Effector CD4-positive, alpha-beta T cell (primary cell): ENCODE measurements at places on chromosomes 6 and 20.
A peak's percentile ranks its signal among the peaks of the same experiment; 100 is the strongest.

- DNase-seq, result no peak
These were observed 720.5 kb downstream of the MAFB start for GRCh38 chr20:39968495-39968894.

DNA sequence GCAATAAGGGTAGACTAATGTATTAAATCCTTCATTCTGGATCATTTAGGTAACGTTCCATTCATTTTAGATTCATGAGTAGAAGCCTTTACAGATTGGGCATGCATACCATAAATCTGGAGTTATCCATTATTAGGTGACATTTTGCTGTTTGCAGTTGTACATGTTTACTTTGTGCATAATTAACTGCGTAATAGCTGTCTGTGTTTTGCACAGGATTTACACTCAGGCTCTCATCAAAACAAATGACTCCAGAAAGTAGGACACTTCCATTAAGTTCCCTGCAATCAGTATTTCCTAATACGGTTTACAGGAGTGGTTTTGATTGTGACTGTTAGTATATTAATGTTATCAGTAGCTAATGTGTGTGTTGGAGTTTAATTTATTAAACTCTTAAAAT lies 997.4 kb downstream of the HACE1 start:
- no peak for DNase-seq

DNA sequence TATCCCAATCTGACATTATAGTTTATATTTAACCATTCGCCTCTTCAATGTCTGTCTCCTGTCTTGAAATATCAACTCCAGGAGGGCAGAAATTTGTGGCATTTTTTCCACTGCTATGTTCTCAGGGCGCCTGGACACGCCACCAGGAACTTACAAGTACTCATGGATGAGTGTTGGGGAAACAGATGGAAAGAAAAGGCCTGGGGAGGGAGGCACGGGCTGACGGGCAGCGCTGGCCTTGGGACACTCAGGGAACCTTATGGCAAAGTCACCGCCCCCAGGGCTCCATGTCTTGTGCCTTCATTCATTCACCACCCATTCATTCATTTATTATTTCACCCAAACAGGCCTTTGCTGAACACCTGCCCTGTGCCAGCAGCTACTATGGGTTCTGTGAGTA lies 222.9 kb downstream of the PREX1 start:
- DNase-seq, result no peak

- DNase-seq, result no peak
These were observed 78.0 kb downstream of the EDN3 start for GRCh38 chr20:59378396-59378795.

DNA sequence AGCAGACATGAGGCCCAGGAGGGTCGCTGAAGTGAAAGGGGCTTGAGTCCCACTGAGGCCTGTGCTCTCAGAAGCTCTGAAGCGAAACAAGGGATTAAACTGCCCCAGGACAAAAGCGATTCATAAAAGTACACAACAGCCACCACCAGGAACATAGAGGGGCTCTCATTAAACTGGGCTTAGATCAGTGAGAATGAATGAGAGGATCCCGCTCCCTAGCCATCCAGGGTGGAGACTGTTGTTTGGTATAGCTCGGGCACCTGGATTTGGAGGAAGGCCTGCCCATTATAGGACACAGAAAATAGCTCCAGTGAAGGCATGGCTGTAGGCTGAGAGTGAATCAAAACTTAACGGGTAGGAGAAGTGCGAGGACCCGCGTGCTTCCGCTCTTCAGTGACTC lies 91.6 kb upstream of the TAB2 start:
- no peak for DNase-seq

DNA sequence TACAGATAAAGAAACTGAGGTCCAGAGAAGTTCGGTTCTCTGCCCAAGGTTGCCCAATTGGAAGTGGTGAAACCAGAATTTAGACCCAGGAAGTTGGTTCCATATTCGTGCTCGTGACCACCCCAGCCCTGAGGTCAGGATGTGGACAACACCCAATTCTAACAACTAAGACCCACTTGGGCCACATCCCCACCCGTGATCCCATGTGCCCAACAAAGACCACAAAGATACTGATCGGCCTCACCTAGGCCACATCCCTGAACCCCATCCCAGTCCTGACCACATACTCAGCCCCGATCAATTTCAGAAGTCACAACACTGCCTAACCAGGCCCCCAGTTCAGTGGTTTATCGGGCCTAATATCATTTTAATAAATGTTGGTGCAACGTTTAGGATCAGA lies 138.4 kb downstream of the PREX1 start:
- DNase-seq, result no peak

- DNase-seq, result no peak
These were observed 7.1 kb upstream of the NPBWR2 start for GRCh38 chr20:64114356-64114971.

- no peak for DNase-seq
These were observed 808.1 kb downstream of the MAFB start for GRCh38 chr20:39880890-39881289.

- DNase-seq, result no peak
These were observed 48.2 kb downstream of the GMDS start for GRCh38 chr6:2197177-2197671.

DNA sequence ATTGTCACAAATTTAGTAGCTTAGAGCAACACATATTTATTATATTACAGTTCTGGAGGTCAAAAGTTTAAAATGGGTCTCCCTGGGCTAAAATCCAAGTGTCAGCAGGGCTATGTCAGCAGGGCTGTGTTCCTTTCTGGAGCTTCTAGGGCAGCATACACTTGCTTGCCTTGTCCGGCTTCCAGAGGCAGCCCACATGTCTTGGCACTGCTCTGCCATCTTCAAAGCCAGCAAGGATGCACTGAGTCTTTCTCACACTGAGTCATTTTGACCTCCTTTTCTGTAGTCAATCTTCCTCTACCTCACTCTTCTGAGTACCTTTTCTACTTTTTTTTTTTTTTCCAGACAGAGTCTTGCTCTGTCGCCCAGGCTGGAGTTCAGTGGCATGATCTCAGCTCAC lies 39.0 kb downstream of the ADGRF4 start:
- DNase-seq, result no peak

DNA sequence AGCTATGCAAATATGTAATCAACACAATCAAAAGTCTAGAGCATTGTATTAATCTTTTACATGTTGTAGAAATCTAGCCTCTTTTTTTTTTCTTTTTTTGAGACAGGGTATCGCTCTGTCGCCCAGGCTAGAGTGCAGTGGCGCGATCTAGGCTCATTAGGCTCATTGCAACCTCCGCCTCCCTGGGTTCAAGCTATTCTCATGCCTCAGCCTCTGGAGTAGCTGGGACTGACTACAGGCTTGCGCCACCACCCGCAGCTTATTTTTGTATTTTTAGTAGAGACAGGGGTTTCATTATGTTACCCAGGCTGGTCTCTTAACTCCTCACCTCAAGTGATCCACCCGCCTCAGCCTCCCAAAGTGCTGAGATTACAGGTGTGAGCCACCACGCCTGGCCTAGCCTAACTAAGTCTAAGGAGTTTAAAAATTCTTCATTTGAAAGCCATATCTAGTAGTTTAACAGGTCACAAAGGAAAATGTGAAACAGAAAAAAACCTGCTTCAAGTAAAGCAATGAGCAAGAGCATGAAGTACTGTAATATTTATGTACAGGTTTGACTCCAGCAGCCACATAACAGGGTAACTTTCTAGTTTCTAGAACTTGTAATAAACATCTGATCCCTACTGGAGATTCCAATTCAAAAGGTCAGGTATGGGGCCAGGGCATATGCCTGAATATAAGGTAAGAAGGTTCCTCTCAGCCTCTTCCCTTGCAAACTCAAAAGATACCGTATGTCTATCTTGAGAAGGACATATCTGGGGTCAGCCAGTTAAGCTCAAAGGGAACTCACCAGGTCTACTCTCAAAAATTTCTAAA lies 4.4 kb downstream of the CPNE1 start:
- no peak for DNase-seq

GRCh38 chr20:48679599-48679998 lies 148.2 kb downstream of the PREX1 start:
- no peak for DNase-seq

DNA sequence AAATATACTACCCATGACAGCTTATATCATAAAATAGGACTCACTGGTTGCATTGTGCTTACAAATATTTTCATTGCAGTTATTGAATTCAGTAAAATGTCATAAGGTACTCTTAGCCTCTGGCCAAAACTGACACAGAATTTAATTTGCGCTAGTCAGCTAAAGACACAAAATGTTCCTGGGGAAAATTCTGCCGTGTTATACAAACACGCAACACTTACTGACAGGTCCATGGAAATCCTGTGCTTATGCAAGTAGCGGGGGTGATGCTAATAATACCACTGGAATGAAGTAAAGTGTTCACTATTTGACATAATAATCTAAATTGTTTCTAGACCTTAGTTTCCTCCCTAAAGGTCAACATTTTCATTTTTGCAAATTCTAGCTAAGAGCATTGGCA lies 354.4 kb upstream of the RSPO3 start:
- DNase-seq, result no peak

GRCh38 chr20:63102721-63103375 lies 96.1 kb upstream of the BHLHE23 start:
- peak; percentile 47 for DNase-seq

DNA sequence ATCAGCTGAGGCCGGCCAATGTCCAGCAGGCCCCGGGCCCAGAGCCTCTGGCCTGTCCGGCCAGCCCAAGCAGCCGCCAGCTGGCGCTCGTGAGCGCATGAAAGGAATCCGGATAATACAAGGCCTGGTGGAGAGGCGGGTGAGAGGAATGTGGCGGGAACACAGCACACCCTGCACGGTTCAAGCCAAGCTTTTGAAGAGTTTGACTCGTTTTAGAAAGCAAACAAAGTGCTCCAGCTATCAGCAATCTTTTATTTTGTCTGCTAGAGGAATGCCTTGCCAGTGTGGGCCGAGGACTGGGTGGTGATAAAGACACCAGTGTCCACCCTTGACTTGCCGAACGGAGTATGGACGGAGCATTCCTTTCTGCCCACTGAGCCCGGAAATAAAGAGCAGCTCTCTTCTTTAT lies 9.3 kb upstream of the NEDD9 start:
- no peak for DNase-seq

GRCh38 chr20:42007251-42007650 lies 389.1 kb upstream of the CHD6 start:
- DNase-seq, result no peak

DNA sequence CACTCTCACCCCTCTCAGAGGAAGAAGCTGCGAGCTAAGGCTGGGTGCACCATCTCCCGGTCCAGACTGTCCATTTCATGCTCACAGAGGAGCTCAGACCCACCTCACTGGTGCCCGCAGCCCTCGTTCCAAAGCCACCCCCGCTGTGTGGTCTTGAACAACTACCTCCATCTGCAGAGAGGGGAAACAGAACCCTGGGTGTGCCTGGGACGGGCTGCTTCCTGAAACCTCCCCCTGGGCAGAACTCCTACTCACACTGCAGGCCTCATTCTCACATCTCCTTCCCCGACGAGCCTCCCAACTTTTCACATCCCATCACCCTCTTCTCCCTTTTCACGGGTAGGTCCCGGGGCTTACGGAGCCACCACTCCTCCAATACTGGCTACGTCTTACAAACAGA lies 18.1 kb downstream of the PMEPA1 start:
- no peak for DNase-seq

- no peak for DNase-seq
These were observed 230.3 kb downstream of the THBS2 start for GRCh38 chr6:169023161-169023874.

DNA sequence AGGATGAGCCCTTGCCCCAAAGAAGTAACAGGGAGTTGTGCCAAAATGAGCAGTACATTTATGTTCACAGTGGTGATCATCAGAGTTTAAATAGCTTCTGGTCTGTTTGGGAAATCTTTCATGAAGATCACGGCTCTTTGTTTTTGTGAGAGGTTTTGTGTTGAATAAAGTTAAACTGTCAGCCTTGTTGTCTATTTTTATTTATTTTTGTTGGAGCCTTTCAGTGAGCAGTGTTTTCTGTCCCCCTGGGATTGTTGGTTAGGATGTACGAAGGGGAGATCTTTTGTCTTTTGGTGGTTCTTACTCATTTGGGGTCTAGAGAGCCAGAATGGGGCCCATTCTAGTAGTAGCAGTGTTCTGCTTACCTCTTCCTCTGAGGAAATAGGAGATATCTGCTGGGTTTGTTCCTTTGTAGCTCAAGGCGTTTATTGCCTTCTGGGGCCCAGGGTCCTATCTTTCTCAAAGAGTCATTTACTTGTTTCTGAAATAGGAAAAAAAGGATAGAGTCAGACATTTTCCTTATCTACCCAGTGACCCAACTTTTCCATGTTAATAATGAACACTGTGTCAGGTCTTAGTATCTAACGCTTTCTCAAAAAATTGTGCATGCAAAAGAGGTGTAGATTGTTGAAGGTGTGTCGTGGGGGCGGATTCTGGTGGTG lies 157.4 kb downstream of the JARID2 start:
- DNase-seq, result no peak
